ENCODE measurements at places on chromosomes 4 and X.

DNA sequence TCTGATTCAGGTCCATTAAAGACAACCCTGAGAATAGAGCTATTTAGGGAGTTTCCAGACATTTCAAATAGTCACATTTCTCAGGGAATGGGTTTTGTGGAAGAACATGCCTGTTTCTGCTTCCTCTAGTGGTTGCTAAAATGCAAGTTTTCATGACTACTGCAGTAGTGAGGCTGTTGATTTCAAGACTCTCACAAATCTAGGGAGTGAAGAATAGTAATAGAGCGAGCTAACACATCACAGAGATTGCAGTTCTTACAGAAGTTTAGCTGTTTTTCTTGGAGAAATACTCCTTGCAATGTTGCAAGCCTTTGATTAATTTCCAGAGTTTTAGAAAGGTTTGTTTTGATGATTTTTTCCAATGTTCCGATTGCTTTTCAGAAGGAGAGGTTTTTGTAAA, 610.2 kb upstream of the HTR2C start:
- DNase-seq, result no peak

DNA sequence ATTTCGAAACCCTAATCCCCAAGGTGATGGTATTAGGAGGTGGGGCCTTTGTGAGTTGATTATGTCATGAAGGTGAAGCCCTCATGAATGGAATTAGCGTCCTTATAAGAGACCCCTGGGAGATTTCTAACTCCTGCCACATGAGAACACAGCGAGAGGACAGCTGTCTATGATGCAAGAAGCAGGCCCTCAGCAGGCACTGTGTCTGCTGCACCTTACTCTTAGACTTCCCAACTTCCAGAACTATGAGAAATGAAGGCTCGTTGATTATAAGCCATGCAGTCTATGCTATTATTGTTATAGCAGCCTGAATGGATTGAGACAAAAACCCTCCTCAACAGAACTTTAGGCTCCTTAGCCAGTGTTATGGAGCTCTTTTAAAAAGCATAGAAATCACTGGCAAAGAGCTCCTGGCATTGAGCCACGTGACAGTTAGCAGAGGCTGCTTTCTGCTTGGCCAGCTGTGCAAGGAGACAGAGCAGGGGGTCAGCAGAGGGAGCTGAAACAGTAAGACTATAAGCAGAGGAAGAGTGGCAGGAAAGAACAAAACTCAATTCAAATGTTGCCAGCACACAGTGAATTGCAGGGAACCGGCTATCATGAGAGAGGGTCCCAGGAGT, 219.2 kb upstream of the FAT1 start:
- DNase-seq, result no peak

DNA sequence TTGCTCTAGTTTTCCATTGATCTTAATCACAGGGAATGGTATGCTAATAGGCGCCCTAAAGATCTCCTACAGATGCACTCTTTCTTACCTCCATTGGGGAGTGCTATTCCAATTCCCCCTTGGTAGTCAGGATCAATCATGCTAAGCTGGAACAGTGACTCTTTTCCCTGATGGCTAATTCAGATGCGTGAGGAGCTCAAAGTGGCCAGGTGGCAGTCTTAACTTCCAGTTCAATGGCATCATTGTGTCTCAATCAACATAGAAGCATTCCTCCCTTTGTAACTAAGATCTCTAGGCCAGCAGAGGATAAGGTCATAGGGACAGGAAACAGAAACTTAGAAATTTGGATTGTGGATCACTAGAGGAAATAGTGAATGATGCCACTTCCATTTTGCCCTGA, 216.8 kb downstream of the GRID2 start:
- DNase-seq, result no peak

DNA sequence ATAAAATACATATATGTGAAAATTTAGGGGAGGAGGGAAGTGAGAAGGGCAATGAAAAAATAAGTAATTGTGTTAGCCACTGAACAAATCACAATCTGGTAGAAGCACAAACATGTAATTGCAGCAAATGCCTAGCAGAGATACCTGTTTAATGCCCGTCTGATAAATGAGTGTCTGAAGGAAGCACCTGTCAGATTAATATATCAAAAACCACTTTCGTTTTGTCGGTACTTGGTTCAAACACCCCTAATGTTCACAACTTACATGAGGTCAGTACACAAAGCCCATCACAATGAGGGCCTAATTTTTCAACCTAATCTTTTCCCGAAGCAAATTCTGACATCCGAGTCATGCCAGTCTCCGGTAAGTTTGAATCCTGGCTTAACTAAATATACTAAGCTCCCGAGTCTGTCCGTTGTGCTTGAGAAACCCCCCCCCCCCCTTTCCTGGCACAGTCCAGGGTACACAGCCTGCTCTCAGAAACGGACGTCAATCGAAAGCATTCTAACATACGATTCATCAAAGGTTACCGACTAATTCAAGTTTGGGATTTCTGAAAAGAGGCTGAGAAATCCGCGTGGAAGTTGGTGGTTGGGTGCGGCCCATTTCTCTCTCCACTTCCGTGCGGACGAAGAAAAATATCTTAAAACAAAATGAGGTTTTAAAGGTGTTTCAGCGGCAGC, 758 bp downstream of the SDAD1 start:
- no peak for DNase-seq

DNA sequence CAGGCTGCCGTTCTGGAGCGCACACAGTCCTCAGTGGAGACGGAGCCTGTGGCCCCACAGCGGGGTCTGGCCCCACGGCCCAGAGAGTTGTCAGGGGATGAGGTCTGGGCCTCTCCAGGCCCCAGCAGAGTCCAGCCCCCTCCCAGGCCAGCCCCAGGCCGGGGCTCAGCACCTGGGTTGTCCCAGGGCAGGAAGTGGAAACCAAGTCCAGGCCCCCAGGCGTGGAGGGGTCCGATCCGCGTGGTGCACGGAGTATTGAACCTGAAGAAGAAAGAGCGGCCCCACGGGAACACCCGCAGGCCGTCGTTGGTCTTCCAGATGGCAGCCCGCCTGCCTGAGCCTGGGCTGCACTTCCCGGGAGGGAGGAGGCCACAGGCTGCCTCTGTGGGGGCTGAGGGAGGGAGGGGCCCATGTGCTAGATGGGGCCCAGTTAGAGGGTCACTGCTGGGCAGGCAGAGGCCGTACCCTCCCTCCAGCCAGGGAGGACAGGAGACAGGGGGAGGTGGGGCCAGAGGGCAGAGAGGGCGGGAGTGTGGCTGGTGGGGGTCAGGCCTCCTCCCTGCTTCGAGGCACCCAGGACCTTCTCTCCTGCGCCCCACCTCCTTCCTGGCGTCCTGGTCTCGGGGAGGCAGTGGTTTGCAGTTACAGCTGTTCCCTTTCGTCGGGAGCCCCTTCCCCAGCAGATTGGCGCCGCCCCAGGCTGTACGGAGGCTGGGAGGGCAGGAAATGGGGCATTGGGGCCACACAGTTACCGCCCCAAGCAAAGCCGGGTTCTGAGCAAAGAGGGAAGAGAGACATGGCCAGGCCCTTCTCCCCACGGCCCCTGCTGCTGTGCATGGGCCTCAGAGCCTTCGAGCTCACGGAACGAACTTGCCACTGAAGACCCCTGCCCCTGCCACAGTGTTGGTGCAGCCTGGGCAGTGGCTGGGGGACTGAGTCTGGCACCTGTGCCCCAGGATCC, 8.1 kb downstream of the HGFAC start:
- DNase-seq, result no peak

DNA sequence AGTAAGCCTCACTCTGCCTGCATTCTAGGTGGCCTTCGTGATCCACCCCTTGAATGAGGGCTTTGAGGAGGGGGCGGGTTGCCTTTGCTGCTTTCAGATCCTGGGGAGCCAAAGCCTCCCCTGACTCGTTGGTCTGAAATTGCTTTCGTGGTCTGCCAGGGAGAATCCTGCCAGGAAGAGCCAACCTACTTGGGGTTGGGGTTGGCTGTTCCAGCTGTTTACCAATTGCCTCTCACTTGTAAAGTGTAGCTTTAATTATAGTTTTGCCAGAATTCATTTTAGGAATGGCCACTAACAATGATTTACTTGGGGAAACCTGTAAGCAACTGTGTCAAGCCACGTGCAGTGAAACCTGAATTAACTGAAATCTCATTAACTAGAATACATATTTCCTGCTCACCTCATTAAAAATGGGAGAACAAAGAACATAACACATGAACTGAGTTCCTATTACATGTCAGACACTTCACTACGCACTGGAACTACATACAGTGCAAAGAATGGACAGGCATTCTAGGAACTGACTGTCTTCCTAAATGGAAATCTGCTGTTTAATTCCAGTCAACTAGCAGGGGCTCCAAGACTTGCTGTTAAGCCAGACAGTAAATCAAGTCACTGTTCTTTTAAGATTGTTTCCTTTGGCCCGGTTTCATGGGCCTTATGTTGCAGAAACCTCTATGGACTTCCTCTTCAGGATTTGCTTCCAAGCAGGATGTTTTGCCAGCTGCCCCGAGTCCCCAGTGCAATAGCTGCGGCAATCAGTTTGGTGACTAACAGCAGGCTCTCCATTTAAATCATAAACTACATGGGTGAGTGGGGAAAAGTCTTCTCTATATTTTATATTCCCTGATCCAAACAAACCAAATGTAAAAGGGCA, 16.4 kb upstream of the NKRF start:
- DNase-seq, result no peak

DNA sequence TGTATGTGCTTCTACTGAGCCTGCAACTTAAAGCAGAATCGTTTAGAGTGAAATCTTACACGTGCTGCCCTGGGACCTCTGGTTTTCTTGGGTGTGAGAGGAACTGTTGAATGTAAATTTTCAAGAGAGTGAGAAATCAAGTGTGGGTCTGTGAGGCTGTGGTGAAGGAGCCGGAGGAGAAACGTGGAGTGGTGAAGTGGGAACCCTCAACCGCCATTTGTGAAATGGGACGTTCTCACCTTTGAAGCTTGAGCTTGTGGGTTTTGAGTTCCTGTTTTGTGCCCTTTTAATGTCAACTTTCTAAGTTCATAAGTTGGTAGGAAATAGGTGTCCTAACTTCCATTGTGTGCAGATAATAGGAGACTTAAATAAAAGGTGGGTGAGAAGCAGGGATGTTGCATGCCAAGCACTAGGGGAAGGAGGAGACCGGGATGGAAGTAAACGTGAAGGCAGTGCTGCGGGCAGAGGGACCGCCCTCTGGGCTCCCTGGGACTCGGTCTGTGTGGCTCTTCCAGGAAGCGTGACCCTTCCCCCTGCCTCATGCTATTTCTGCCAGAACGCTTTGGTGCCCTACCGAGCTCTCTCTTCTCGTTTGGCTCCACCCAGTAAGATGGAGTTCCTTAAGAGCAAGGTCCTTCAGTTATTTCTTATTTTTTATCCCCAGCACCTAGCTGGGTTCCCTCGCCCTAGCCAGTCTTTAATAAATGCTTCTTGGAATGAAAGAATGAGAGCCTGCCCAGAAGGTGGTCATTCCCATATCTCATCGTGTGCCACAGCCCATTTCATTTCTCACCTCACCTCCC, 56.0 kb downstream of the TMEM131L start:
- peak; percentile 74 for DNase-seq

GRCh38 chr4:105246712-105247111, 100.0 kb downstream of the TET2 start:
- DNase-seq, result no peak

GRCh38 chr4:120415896-120416295, 349.2 kb upstream of the MAD2L1 start:
- no peak for DNase-seq

GRCh38 chrX:108310506-108310905, 127.7 kb downstream of the COL4A6 start:
- DNase-seq, result no peak

DNA sequence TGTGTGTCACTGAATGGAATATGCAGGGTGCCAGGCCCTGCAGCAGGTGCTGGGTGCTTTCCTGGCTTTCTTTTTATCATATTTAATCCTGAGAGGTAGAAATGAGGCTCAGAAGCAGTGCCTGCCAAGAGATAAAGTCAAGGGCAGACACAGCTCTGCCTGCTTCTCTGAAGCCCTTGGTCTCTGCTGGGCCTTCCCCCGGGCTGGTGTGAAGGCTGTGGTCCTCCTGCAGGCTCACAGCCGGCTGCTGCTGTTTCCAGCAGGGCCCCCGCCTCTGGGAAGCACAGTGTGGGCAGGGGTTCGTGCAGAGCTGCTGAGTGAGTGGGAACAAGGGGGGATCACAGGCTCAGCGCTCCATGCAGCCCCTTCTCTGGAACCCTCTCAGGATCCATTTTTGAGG, 49.6 kb downstream of the TBC1D14 start:
- no peak for DNase-seq

GRCh38 chr4:107153228-107153627, 117.1 kb upstream of the DKK2 start:
- no peak for DNase-seq

GRCh38 chr4:100721077-100721476, 203.3 kb upstream of the EMCN start:
- DNase-seq, result no peak

DNA sequence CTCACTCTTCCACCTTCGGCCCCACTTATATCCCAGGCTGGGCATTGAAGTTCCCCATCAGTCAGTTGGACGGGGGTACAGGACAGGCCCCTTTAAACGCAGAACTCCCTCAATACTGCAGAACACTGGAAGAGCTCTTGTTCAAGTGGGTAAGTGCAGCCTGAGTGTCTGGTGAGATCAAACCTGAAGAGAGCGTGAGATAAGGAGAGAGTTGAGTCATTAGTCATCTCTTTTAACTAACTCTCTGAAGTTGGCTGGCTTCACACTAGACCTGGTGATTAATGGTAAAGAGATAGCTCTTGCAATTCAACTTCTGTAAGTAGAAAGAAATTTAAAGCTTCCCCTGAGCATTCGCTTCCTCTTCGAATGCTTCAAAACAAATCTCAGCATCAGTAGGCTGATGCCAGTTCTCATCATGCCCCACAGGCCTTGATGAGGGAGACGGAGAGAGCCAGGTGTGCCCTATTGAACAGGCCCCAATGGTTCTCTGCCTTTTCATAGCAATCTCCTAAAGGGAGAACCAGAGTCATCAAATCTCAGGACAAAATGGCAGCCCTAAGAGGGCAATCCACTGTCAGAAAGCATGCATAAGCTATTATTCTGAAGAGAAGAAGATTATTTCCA, 41.0 kb upstream of the JADE1 start:
- DNase-seq, result no peak

DNA sequence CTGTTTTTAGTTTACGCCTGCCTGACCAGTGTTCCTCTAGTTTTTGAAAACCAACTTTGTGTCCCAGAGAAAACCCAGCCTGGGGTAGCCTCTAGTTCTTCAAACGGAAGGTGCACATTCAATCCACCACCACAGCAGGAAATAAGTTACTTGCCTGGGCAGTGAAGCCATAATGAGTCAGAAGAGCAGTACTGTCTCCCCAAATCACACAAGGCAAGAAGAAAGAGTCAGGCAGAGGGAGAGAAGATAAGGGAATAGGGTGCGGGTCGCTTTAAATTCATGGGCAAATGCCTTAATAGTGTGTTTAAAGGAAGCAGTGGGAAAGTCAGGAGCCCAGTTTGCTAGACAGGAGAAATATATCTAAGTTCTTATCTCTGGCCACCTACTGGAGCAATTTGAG, 333.8 kb upstream of the GRIA3 start:
- DNase-seq, result no peak

Data from activated CD4-positive, alpha-beta T cell treated with anti-CD3 and anti-CD28 coated beads, Interleukin-2, amount 50 U/mL, for 48 hours (primary cell).